ENCODE measurements at places on chromosomes 2 and 18.
A peak's percentile ranks its signal among the peaks of the same experiment; 100 is the strongest.

DNA sequence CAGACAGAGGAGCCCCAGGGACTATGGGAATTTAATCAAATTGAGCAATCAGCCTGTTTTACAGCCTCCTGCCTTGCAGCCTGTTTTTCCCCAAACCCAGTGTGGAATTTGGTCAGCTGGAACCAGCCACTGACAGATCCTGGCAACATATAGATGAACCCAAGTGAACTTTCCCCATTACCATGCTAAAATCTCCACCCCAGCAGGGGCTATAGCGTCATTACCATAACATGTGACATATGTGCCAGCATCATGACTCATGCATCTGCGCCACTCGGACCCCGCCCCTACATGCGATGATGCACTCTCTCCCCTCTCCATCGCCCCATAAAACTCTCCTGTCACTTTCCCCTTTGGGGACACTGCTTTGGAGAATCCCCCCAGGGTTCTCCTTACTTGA lies 17.3 kb upstream of the FEZ2 start:
- no peaks in the 10 kb centered on the region for H3K36me3 ChIP-seq
- no peak overlapping the region for H3K4me3 ChIP-seq
- no peak overlapping the region for H3K27ac ChIP-seq

GRCh38 chr18:50055488-50055887 lies 139.5 kb downstream of the MYO5B start:
- H3K27ac ChIP-seq: no peak overlapping the region
- DNase-seq: no peak
- no peaks in the 10 kb centered on the region for H3K27me3 ChIP-seq
- no peak overlapping the region for H3K4me3 ChIP-seq
- no peaks in the 10 kb centered on the region for H3K4me1 ChIP-seq
- no peaks in the 10 kb centered on the region for H3K36me3 ChIP-seq

DNA sequence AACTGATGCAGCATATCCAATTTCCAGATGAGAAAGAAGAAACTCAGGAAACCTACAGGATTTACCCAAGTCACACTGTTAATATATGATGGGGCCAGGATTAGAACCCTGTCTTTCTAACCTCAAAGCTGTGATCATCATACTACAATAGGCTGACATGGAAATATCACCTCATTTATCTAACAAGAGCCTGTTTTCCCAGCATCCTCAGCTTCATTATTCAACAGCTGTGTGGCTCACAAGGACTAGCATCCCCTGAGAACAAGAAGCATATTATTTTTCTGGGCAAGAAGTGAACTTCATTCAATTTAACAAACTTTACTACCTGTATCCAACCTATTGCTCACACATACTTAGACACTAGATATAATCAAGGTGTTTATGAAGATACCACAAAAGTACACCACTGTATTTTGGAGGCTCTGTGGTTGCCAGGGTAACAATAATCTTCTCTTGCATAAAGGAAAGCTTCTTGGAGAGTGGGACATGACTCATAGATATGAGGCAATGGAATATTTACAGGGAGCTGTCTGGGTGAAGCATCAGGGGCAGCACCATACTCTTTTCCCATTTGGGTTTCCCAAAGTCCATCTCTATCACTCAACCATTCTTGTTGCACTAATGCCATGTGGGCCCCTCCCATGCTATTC lies 218.2 kb downstream of the RAD51AP2 start:
- no peak overlapping the region for H3K4me3 ChIP-seq
- no peaks in the 10 kb centered on the region for H3K27me3 ChIP-seq
- DNase-seq: no peak
- H3K27ac ChIP-seq: no peak overlapping the region
- H3K4me1 ChIP-seq: no peaks in the 10 kb centered on the region

DNA sequence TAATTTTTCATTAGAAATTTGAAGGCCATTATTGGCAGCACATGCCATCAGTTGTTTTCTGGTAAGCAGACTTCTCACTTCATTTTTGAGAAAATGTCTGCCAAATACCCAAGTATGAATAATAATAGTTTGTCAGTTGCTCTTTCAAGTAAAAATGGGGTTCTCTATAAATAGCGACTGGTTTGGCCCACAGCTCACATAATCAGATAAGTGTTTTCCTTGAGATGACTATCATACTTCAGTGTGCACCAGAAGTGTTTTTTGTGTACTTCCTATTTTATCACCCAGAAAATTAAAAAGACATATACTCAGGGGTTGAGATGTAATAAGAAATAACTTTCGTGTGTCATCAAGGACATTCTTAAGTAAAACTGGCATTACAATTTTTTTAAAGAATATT lies 147.1 kb downstream of the PHLPP1 start:
- no peaks in the 10 kb centered on the region for H3K27me3 ChIP-seq
- H3K4me1 ChIP-seq: no peaks in the 10 kb centered on the region
- H3K4me3 ChIP-seq: no peak overlapping the region
- no peaks in the 10 kb centered on the region for H3K36me3 ChIP-seq

- H3K36me3 ChIP-seq: no peaks in the 10 kb centered on the region
- H3K27me3 ChIP-seq: peaks cover 48% of the 10 kb centered on the region
- H3K4me3 ChIP-seq: peak overlapping the region; percentile 48
- H3K4me1 ChIP-seq: peaks cover 21% of the 10 kb centered on the region
Measured at GRCh38 chr2:25161055-25161781, 7.2 kb downstream of the POMC start.

GRCh38 chr2:68766376-68766845 lies 31.8 kb downstream of the ARHGAP25 start:
- peaks cover 20% of the 10 kb centered on the region for H3K4me1 ChIP-seq
- no peak overlapping the region for H3K27ac ChIP-seq
- no peaks in the 10 kb centered on the region for H3K27me3 ChIP-seq
- peak; percentile 92 for DNase-seq

Measured in esophagus muscularis mucosa (tissue), 4 donors.